ENCODE measurements at places on chromosomes 6 and 20. TPM values are rescaled to one million over a fixed set of nuclear protein-coding genes. Genes with fewer than 3 reads are reported as not detected.
A peak's percentile ranks its signal among the peaks of the same experiment; 100 is the strongest.

ZFP57 gene
- 0.11 TPM for total RNA-seq

TREM1 gene
- 0.34 TPM for total RNA-seq

AGER gene
- total RNA-seq, result 28.1 TPM

FABP7 gene
- 3.9 TPM for total RNA-seq

QRSL1 gene
- total RNA-seq, result 16.1 TPM

ENPP3 gene
- 0.89 TPM for total RNA-seq

RRAGD gene
- 5.6 TPM for total RNA-seq

PNPLA1 gene
- 0.14 TPM for total RNA-seq

SYNE1 gene
- 60.5 TPM for total RNA-seq

TGM6 gene
- total RNA-seq, result not detected

DNA sequence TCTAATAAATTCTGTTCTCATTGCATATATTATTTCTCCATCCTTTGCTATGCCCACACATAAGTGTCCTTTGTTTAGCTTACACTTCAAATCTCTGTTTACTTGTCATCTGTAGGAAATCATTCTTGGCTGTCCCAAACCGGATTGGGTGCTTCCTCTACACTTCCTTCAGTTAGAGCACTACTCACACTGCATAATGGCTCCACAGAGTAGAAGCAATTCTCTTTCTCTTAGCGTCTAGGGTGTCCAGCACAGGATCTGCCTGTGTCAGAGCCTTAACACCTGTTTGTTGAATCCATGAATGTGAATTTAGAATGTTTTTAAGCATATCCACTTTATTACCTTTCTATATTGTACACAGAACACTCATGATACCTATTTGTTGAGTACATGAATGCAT, 87.0 kb upstream of the BMP2 start:
- no peaks in the 10 kb centered on the region for H3K36me3 ChIP-seq
- H3K27me3 ChIP-seq, result no peaks in the 10 kb centered on the region
- DNase-seq, result no peak
- no peak overlapping the region for H3K27ac ChIP-seq

DNA sequence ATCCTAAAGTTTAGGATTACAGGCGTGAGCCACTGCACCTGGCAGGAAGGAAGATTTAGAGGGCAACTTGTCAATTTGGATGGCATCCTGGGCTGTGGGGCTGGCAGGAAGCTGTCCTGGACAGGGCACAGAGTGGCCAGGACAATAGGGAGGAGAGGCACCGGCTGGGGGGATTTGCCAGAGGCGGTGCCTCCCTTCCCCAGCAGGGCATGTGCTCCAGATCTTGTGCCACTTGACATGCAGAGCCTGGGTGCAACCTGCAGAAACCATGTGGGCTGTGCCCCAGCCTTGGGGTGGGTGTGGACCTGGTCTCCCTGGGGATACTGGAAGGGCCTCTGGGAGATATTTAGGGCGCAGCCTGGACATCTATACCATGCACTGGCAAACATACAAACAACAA, 58.6 kb upstream of the EEF1A1 start:
- DNase-seq, result no peak
- peak overlapping the region; percentile 100 for H3K27ac ChIP-seq
- H3K36me3 ChIP-seq, result peaks cover 6% of the 10 kb centered on the region
- H3K4me3 ChIP-seq, result no peak overlapping the region

DNA sequence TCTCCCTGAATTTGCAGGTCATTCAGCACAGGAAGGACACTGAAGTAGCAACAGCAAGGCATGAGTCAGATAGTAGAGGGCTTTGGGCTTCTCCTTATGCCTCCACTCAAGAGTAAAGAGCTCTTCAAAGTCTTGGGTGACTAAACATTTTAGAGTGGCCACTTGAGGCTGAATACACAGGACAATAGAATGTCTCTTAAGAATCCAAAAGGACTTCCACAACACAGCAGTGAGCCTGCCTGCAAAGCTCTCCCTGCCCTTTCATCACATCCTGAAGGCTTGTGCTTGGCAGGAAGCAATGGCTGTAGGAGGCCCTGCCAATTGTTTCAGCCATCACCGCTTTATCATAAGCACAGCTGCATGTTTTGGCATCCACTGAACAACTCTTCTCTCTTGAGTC, 36.8 kb downstream of the FOXQ1 start:
- peaks cover 3% of the 10 kb centered on the region for H3K36me3 ChIP-seq
- peaks cover 49% of the 10 kb centered on the region for H3K27me3 ChIP-seq

GRCh38 chr20:9043364-9043763, 25.5 kb upstream of the PLCB4 start:
- no peak overlapping the region for H3K27ac ChIP-seq
- no peaks in the 10 kb centered on the region for H3K4me1 ChIP-seq
- DNase-seq, result no peak

GRCh38 chr20:25018425-25018824, 25.9 kb upstream of the APMAP start:
- H3K27me3 ChIP-seq, result peaks cover 9% of the 10 kb centered on the region
- H3K36me3 ChIP-seq, result no peaks in the 10 kb centered on the region
- DNase-seq, result no peak
- H3K4me1 ChIP-seq, result peaks cover 13% of the 10 kb centered on the region
- H3K27ac ChIP-seq, result no peak overlapping the region

- H3K36me3 ChIP-seq, result peaks cover 2% of the 10 kb centered on the region
- peak overlapping the region; percentile 26 for H3K27ac ChIP-seq
- no peak overlapping the region for H3K4me3 ChIP-seq
- no peaks in the 10 kb centered on the region for H3K27me3 ChIP-seq
Measured at GRCh38 chr6:8191629-8192028, 89.3 kb upstream of the EEF1E1 start.

DNA sequence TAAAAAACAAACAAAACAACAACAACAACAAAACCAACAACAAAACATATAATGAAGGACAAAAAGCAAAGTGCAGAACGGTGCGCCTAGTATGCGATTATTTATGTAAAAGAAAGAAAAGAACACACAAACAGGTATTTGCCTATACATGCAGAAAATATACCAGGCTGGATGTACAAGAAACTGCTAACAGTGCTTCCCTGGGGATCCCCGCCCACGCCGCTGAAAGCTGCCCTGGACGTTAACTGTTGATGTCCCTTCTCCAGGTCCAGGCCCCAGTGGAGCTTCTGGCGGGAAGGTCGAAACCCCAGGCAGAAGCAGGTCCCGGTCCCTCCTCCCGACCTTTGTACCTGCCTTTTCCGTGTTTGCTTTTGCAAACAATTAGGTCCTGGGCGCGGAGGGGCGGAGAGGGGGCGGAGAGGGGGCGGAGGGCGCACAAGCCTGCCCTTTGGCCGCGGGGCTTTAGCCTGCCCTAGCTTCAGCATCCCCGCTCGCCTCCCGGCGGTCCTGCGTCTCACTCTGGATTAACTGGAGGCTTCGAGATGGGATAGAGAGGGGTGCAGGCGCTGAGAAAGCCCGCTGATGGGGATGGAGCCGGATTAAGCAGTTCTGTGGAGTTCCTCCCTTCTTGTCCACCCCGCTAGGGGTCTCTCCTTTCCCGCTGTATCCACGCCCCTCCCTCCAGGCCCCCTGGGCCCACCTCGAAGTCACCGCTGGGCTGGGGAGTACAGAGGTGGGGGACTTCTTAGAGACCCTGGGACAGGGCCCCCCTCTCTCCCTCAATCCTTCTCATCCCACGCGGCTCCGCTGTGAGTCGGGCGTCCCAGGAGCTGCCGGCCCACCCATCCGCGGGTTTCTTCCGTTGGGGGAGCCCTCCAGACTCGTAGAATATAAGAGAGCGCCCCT, 8.2 kb upstream of the AHCY start:
- H3K27me3 ChIP-seq, result peaks cover 19% of the 10 kb centered on the region
- peak overlapping the region; percentile 57 for H3K4me3 ChIP-seq
- peaks cover 10% of the 10 kb centered on the region for H3K4me1 ChIP-seq
- H3K27ac ChIP-seq, result no peak overlapping the region
- no peaks in the 10 kb centered on the region for H3K36me3 ChIP-seq

GRCh38 chr6:159815410-159815809, 15.3 kb downstream of the PNLDC1 start:
- H3K27ac ChIP-seq, result peak overlapping the region; percentile 1
- H3K4me1 ChIP-seq, result peaks cover 5% of the 10 kb centered on the region
- peaks cover 8% of the 10 kb centered on the region for H3K27me3 ChIP-seq
- H3K36me3 ChIP-seq, result no peaks in the 10 kb centered on the region
- no peak overlapping the region for H3K4me3 ChIP-seq

DNA sequence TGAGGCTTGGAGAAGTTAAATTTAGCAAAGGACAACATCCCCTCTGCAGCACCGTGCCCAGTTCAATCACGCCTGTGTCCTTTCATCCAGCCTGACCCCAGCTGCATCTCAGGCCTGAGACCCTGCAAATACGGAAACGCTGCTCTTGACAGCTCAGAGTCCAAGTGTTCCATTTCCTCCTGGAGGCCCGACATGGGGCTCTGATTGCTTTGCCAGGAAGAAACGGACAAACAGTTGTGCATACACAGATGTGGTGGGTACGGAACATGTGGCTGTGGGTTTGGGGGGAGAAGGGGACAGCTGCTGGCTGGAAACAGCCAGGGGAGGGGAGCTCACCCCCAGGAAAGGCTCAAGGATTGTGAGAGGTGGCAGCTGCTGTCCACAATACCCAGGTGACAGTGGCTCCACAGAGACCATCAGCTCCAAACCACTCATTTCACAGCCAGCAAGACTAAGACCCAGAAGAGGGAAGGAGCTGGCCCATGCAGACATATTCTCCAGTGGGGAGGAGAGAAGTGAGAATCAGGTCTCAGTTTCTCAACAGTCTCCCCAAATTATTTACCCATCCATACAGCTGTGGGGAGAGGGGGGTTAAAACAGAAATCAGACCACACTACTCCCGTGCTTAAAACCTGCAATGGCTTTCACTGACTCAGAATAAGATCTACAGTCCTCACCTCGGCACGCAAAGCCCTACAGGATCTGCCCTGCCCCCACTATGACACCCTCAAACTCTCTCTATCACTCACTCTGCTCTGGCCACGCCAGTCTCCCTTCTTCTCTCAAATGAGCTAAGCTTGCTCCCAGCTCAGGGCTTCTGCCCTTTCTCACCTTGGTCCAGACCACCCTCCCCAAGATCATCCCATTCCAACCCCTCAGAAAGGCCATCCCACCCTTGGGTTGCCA, 89.1 kb downstream of the PREX1 start:
- peaks cover 3% of the 10 kb centered on the region for H3K4me1 ChIP-seq
- no peaks in the 10 kb centered on the region for H3K27me3 ChIP-seq
- H3K36me3 ChIP-seq, result peaks cover 2% of the 10 kb centered on the region
- H3K4me3 ChIP-seq, result no peak overlapping the region

DNA sequence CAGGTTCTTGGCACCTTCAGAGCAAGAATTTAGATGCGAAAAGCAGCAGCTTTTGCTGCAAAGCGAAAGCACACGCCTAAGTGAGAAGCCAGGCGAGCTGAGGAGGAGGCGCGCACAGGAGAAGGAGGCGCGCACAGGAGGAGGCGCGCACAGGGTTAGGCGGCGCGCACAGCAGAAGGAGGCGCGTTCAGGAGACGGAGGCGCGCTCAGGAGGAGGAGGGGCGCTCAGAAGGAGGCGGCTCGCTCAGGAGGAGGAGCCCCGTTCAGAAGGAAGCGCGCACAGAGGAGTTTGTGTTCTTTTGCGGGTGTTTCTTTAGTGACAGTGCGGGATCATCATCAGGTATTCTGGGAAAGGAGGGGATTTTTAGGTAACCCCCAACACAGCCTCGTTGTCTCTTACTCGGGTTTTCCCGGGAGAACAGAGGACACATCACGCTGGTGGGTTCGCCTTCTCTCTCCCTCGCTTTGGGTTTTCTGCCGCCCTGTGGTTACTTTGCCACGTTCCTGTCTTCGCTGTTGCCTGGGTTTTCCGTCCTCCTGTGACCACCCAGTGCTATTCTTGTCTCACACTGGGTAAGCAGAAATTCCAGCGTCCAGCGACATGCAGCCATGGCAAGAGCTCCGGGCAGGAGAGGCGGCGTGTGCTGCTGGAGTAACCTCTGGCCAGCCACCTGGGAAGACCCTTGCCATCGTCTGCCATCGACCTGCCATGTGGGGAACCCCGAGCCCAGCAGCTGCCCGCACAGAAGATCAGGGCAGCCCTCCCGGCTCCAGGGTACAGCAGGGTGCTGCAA, 47.0 kb downstream of the WDR27 start:
- H3K27me3 ChIP-seq, result no peaks in the 10 kb centered on the region
- peaks cover 2% of the 10 kb centered on the region for H3K4me1 ChIP-seq
- peaks cover 20% of the 10 kb centered on the region for H3K36me3 ChIP-seq
- DNase-seq, result peak; percentile 60

DNA sequence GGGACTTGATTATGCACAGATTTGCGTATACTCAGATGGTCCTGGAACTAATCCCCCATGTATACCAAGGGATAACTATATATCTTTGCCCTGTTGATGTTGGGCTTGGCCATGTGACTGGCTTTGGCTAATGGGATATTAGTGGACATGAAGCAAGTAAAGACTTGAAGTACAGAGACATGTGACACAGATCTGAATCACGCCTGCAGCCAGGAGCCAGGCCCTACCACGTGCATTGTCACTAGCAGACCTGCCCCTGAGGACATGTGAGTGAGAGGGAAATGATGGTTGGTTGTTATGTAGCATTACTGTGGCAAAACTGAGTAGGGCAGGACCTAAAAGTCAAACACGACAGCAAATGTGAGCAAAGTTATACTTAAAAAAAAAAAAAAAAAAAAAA, 155.7 kb downstream of the AKAP7 start:
- no peak overlapping the region for H3K4me3 ChIP-seq
- no peak overlapping the region for H3K27ac ChIP-seq
- H3K27me3 ChIP-seq, result peaks cover 16% of the 10 kb centered on the region

GRCh38 chr20:34175079-34175478, 63.0 kb upstream of the EIF2S2 start:
- H3K27me3 ChIP-seq, result no peaks in the 10 kb centered on the region
- no peak overlapping the region for H3K4me3 ChIP-seq
- no peak for DNase-seq
- H3K4me1 ChIP-seq, result peaks cover 21% of the 10 kb centered on the region
- no peak overlapping the region for H3K27ac ChIP-seq

DNA sequence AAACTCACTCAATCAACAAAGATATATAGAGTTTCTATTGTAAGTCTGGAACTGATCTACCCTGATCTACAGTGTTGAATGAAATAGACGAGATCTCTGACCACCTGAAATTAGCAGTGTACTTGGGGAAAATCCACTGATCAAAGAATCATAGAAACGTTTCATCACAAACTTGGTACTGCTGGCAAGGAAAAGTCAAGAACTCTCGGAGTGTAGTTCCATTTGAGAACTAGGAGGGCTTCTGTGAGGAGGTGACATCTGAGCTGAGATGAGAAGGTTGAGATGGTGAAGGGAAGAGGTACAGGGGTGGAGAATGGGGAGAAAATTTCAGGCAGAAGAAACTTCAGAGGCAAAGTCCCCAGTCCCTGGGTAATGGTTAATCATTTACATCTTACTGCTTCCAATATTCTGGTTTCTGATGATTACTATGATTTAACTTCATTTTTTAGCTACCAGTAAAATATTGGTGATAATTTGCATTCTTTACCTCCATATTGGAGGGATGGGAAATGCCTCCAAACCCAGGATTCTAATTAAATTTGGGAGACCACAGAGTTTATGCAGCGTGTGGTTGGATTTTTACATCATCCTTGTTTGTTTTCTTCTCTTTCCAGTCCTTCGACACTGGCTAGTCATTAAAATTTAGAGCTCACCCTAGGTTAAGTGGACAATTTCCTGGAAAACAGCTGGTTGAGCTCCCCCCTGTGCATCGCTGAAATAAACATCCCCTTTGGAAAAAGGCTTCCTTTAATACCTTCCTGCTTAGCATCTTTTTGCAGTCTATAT, 191.9 kb downstream of the BCAS1 start:
- DNase-seq, result no peak
- no peaks in the 10 kb centered on the region for H3K27me3 ChIP-seq
- no peak overlapping the region for H3K27ac ChIP-seq
- peaks cover 4% of the 10 kb centered on the region for H3K4me1 ChIP-seq
- H3K36me3 ChIP-seq, result no peaks in the 10 kb centered on the region
- H3K4me3 ChIP-seq, result no peak overlapping the region

GRCh38 chr20:24705486-24705885, 236.1 kb downstream of the SYNDIG1 start:
- no peak overlapping the region for H3K27ac ChIP-seq
- DNase-seq, result no peak
- H3K36me3 ChIP-seq, result no peaks in the 10 kb centered on the region

Data from mesothelial cell of epicardium (in vitro differentiated cells).